AG20443 (cell line): ENCODE measurements at places on chromosomes 7 and 10.
A peak's percentile ranks its signal among the peaks of the same experiment; 100 is the strongest.

GRCh38 chr7:108613147-108613948, 43.7 kb downstream of the DNAJB9 start:
- peak; percentile 40 for DNase-seq

DNA sequence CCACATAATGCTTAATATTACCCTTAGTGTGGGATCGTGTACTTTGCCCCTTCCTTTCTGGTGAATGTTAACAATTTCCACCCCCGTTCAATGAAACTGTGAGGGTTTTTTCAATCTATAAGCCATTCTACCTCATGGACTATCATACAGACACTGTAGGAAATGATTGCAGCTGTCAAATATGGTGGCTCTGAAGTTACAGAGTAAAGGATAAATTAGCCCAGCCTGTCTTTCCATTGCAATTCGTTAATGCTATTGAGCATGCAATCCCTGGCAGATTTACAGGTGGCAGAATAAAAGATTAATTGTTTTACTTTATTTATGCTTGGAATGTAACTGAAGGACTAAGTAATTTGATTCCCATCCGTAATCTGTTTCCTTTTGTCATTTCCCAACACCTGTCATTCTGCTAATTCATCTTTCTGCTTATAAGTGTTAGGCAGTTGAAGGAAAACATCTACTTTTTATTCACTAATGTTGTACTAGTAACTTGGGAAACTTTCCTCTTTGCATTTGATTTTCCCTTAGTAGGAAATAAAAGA, 1211.6 kb upstream of the LRRN3 start:
- no peak for DNase-seq

DNA sequence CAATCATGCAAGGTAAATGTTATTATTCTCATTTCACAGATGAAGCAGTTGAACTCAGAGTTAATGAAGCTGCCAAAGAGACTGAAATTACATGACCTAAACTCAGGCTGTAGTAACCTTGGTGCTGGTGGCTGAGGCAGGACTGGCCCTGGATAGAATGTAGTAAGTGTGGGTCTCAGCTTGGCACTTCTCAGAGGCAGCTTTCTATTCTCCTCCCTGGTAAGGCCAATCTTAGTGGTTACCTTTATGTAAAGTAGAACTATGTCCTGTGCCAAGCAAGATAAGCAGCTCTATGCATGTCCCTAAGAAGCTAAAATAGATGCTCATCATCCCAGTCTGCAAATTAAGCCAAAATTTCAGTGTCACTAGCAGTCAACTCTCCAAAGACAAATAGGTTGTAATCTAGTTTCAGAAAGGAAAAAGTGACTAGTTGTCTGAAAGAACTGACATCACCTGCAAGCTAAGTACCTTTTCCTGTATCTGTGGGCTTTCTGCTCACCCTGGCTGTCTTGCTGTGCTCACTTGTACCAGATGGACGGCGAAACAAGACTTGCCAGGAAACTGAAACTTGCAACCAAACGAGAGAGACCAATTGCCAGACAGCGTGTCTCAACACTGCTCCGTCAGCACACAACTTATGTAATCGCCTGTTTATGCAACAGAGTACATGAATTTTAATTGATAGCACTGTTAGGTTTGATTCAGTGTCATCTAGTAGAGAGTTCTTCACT, 43.7 kb downstream of the CH25H start:
- peak; percentile 51 for DNase-seq

- DNase-seq: no peak
Measured at GRCh38 chr7:120304674-120305073, 31.7 kb downstream of the KCND2 start.

- DNase-seq: no peak
Measured at GRCh38 chr10:7405637-7406036, 5.2 kb downstream of the SFMBT2 start.

GRCh38 chr7:116626886-116627285, 45.1 kb upstream of the MET start:
- DNase-seq: no peak

GRCh38 chr7:29271319-29271658, 76.7 kb downstream of the CHN2 start:
- DNase-seq: no peak

DNA sequence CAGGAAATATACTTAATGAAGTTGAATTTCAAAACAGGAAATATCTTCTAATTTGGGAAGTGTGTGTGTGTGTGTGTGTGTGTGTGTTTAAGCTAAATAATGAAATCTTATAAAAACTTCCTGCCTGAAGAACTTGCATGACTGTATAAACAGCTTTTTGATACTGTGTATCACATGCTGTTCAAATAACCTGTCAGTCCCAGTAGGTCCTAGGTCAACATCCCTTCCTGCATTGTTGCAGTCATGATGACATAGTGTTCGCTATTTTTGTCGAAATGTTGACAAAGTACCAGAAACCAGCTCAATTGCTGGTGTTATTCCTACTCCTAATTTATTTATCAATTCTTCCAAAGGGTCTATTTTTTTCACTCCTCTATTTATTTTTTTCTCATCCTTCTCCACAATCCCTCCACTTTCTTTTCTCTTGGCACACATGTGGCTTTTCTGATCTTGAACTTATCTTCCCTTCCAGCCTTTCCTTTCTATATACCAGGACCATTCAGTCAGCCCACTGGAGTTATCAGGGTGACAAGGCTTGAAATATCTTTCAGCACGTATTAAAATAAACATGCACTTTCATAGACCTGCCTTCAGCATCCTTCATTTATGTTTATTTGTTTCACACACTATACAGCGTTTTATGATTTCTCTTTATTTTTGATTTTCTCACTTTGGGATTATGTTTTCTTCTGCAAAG, 115.8 kb downstream of the PLXDC2 start:
- DNase-seq: no peak

GRCh38 chr10:20110125-20111100, 294.2 kb downstream of the PLXDC2 start:
- DNase-seq: no peak

DNA sequence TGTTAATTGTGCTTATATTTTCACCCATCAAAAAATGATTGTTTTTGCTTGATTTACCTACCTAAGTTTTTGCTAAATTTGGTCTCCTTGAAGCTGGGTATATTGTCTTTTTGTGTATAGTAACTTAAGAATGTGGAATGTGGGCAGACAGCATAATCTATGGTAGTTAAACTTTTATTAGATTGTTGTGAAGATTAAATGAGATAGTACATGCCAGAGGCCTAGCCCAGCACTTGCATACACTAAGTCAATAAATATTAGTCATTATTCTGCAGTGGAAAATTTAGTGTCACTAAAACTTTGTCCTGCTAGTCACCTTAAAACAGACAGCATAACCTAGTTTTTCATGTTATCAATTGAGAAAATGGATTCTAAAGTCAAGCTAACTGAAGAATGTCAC, 19.3 kb upstream of the RPA3 start:
- DNase-seq: no peak

DNA sequence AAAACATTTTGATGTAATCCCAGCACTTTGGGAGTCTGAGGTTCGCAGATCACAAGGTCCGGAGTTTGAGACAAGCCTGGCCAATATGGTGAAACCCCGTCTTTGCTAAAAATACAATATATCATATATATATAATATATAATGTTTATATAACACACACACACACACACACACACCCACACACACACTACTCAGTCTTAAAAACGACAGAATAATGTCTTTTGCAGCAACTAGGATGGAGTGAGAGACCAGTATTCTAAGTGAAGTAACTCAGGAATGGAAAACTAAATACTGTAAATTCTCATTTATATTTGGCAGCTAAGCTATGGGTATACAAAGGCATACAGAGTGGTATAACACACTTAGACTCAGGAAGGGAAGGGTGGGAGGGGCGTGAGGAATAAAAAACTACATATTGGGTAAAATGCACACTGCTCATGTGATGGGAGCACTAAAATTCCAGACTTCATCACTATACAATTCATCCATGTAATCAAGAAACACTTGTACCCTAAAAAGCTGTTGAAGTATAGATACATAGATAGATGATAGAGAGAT, 231.2 kb upstream of the SEMA3A start:
- DNase-seq: no peak

DNA sequence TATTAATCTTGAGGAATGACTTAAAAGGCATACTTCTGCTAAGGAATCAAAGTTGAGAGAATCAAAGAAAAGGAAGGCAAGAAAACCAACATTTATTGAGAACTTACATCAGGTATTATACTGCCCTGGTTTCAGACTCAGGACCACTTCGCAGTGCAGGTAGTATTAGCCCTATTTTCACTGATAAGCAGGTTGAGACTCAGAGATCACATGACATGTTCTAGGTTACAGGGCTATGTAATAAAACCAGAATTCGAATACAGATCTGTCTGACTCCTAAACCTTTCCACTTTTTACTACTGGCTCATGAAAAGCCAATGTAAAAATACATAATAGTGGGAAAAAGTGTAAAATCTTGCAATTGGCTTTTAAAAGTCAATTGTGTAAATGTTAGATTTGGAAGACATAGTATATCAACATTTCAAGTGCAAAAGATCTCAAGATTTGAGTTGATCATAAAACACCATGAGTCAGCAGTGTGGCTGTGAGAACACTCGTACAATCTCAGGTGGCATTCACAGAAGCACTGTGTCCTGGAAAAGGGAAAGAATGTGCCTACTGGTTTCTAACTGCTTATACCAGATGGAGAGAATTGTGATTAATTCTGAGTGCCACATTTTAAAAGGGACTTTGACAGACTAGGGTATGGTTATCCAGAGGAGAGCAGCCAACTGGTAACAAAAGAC, 195.8 kb upstream of the MKLN1 start:
- DNase-seq: no peak
